ENCODE measurements at places on chromosomes 16 and 17. TPM values are rescaled to one million over a fixed set of nuclear protein-coding genes. Genes with fewer than 3 reads are reported as not detected.
A peak's percentile ranks its signal among the peaks of the same experiment; 100 is the strongest.

ARHGDIG gene
- not detected for total RNA-seq

DNA sequence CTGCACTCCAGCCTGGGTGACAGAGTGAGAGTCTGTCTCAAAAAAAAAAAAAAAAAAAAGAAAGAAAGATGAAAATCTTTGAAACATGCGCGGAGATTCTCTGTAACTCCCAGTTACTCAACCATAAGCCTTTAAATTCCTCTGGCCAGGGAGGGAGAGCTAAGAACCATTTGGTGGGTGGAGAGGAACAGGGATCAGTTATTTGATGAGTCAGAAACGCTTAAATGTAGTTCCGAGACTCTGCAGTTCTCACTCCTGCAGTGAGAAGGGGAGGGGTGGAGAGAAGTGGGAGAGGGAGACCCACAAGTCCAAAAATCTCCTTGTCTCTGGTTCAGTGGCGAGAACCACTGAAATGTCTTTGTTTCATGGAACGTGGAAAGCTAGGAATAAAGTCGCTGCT, 266.7 kb downstream of the SOX9 start:
- DNase-seq, result peak; percentile 39

PPL gene
- 6.6 TPM for total RNA-seq

GRCh38 chr17:65638221-65638975, 77.0 kb upstream of the AXIN2 start:
- DNase-seq, result peak; percentile 53

DNA sequence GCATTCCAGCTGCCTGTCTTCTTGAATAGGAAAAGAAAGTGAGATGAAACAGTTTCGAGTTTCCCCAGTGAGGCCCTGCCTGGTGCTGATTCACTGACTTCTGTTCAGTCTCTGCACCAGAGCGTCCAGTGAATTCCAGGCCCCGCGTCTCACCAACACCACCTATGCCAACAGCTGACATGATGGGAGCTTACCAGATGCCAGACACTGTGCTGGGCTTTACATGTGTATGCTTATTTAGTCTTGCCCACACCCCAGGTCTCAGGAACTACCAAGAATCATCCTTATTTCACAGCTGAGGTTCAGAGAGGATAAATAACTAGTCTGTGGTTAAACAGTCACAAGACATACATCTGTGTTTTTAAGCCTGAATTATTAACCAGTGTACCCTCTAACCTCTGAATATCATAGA, 29.1 kb upstream of the IRX6 start:
- no peak for DNase-seq

DNA sequence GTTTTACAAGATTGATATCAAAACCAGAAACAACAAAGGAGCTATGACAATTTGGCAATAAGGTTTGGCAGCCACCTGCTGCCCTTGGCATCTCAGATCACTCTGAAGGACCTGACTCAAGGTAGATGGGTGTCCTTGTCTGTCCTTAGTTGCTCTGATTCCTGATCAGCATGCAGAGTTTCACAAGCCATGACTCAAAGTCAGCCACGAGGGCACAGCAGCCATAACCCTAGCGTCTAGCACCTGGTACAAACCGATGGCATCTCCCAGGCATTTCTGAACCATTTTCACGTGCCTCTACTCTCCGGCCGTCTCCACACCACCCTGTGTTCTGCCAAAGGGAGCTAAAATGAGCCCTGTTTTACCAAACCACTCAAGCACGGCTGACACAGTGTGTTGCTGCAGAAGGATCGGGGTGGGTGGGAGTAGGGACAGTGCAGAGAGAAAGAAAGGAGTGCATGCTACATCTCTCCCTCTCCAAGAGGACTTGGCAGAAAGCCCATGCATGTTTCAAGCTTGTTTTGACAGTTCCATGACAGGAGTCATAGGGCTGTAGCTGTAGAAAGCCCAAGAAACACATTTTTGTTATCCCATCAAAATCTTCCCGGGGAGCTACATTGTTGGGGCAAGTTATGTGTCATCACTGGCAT, 297.3 kb downstream of the ABCC12 start:
- no peak for DNase-seq

- DNase-seq, result no peak
These were observed 85.7 kb downstream of the NCOR1 start for GRCh38 chr17:16129441-16130205.

DNA sequence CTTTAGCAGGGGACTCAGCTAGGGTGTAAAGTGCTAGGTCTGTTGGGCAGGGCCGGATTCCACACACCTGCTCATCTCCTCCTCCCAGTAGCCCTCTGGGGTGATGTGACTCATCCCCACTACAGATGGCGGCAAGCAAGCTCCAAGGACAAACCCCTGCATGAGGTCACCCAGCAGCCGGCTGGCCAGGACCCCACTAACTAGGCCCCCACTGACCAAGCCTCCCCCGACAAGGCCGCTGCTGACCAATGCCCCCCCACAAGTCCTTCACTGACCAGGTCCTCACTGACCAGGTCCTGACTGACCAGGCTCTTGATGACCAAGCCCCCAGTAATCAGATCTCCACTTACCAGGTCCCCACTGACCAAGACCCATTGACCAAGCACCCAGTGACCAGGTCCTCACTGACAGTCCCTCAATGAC, 36.7 kb downstream of the TNFRSF13B start:
- no peak for DNase-seq

PLCD3 gene
- 5.5 TPM for total RNA-seq

Measured in HepG2 (cell line).